ENCODE measurements at places on chromosomes 1 and 21.

DNA sequence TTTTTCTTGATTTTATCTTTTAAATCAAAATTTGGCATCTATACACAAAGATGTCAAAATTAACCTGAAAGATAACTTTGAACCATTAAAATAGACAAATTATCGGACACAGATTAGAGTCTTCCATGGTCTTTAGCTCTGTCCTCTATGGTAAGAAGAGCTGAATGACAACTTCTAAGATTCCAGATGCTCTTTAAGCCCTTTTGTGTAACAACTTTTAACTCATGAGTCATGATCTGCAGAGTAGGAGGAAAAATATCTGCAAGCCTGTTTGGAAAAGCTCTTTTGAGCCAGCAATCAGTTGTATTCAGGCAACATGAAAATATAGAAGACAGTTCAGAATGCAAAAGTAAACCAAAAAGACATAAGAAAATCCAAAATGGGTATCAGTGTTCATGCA is 37.8 kb downstream of the TTC13 start:
- DNase-seq: no peak

- DNase-seq: no peak
Observed at GRCh38 chr1:32619701-32620485, 30.5 kb downstream of the ZBTB8OS start.

GRCh38 chr1:245370905-245371581 is 216.3 kb downstream of the KIF26B start:
- DNase-seq: no peak

GRCh38 chr1:184146202-184146601 is 94.7 kb downstream of the TSEN15 start:
- DNase-seq: no peak

GRCh38 chr21:42127164-42128150 is 56.3 kb downstream of the UMODL1 start:
- DNase-seq: no peak

DNA sequence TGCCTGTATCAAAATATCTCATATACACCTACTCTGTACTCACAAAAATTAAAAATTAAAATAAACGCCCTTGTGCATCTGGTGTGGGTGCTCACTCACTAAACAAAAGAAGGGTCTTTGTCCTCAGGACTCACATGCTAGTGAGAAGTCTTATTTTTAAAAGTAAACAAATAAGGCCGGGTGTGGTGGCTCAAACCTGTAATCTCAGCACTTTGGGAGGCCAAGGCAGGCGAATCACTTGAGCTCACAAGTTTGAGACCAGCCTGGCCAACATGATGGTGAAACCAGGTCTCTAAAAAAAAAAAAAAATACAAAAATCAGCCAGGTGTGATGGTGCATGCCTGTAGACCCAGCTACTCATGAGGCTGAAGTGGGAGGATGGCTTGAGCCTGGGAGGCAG is 51.5 kb downstream of the BCAR3 start:
- DNase-seq: no peak

DNA sequence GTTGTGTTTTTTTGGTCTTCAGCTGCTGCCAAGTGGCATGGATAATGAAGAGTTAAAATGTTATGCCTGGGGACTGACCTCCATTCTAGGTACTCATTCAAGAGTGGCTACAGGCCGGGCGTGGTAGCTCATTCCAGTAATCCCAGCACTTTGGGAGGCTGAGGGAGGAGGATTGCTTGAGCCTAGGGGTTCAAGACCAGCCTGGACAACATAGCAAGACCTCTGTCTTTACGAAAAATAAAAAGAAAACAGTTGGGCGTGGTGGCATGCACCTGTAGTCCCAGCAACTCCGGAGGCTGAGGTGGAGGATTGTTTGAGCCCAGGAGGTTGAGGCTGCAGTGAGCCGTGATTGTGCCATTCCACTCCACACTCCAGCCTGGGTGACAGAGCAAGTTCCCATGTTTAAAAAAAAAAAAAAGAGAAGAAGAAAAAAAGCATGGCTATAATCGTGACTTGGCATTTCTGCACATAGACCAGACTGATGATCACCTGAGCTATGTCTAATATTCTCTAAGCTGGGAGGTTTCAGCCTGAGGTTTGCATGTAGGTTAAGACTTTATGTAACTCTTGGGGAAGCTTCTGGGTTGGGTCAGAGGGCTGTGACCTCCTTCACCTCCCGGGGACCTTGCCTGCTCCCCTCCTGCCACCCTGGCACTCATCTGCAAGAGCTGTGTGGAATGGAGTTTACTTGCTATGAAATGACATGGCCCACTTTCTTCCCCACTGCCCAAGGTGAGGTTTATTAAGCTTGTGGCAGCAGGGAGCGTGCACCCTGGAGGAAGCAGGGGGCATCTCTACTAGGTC is 51.3 kb downstream of the DHRS3 start:
- no peak for DNase-seq

GRCh38 chr1:7403265-7404045 is 367.6 kb upstream of the VAMP3 start:
- DNase-seq: no peak

GRCh38 chr21:33493756-33494155 is 2.2 kb upstream of the DNAJC28 start:
- no peak for DNase-seq

DNA sequence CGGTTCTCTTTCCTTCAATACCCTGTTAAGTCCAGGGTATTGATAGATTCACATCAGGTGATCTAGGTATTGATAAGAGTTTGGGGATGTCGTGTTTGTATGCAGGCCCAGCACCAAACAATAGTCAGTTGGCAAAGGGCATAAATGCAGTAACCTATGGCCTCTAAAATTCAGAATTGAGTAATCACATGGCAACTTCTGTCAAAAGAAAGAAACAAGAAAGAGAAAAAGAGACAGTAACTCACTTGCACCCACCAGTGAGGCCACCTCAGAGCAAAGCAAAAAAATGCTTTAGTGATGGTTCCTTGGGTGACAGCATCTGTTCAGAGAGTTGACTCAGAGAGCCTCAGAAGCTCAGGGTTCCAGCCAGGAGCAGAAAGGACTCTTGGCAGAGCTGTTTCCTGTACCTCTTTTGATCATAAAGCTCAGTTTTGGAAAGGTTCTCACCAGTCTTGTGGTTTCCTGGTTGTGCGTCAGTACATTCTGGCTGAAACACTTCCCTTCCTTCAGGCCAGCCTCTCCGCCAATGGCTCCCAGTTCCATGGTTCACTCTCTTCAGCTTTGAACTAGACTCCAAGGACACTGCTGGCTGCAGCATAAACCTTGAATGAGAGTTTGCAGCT is 70.1 kb upstream of the GORAB start:
- no peak for DNase-seq

DNA sequence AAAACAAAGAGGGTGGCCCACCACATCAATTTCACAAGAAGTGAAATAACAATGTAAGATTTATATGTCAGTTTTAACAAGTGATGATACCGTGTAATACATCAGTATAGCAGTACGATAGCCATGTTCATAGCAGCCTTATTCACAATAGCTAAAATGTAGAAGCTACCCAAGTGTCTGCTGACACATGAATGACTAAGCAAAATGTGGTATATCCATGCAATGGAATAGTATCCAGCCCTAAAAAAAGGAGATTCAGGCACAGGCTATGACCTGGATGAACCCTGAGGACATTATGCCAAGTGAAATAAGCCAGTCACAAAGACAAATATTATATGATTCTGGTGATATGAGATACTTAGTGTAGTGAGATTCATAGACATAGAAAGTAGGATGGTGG is 18.0 kb downstream of the KIF26B start:
- no peak for DNase-seq

DNA sequence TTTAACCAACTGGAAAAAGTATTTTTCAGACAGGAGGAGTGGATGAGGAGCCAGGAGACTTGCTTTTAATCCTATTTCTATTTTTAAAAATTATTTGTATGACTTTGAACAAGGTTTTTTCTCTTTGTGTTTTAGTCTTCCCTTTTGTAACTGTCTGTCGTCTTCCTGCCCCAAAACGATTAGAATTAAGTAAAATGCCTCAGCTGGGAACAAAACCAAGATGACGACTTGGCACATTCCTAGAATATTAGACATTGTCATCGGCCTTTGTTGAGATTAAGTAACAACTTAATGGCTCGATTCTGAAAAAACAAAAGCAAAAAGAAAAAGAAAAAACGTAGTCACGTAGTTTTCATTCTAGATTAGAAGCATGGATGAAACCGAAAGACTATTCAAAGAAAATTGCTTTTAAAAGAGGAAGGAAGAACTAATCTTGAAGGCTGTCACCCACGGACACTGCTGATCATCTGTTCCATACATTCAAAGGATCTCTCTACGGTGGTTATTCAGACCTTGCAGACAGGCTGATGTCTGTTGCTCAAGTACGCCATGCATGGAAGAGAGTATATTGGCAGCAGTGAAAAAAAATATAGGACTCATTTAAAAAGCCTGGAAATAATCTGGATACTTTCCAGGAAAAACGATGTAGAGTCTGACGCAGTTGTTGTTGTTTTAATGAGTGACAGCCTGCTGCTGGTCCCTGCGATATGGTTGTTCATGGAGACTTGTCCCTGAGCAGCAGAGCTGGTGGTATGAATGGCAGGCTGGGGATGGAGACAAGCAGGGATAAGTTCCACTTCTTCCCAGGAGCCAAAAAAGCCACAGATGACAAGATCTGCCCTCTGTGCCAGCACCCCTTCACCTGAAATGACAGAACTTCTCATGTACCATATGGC is 16.8 kb downstream of the GNG4 start:
- DNase-seq: no peak

DNA sequence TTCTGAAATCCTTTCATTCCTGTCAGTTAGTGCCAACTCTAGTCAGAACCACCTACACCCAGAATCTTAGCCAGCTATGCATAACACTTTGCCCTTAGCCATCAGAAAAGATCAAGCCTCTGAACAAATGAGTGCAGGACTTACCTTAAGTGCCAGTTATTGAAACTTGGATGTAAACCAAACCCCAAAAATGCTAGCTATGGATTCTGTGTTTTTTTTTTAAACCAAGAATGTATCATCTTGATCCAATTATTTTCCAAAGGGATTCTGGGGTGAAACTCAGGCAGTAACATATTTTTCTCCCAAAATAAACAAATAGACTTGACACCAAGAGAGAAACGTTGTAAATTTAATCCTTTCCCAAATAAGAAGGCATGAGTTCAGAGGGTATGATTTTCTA is 538.6 kb upstream of the ADAMTS5 start:
- DNase-seq: no peak

DNA sequence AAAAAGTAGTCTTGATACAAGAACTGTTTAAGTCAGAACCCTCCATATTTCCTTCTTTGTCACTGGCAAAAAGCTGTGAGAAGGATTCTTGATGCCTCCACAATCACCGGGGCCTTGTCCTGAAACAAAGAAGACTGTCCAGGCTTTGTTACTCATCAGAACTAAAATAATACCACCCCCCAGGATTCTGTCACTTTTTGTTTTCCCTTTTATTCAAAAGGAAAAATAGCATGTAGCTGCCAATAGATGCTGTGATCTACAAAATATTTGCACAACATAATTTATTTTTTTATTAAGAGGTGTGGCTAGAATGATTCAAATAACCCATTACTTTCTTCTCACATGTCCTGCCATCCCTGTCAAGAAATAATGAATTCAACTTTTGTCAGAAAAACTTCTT is 173.7 kb downstream of the LYPLAL1 start:
- no peak for DNase-seq

GRCh38 chr1:91244737-91245136 is 159.9 kb downstream of the HFM1 start:
- DNase-seq: no peak

DNA sequence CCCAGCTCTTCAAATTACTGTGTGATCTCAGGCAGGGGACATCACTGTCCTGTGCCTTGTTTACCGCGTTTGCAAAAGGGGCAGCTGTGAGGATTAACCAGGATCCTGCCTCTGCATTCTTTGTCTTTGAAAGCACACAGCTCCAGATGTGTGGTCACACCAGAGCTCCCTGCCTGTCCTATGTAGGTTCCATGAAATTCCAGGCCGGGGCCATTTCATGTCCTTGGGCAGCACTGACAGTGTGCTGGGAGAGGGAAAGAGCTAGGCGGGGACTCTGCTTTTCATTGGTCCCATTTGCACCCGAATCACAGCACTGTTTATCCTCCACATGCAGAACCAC is 42.2 kb upstream of the SELENON start:
- DNase-seq: no peak

DNA sequence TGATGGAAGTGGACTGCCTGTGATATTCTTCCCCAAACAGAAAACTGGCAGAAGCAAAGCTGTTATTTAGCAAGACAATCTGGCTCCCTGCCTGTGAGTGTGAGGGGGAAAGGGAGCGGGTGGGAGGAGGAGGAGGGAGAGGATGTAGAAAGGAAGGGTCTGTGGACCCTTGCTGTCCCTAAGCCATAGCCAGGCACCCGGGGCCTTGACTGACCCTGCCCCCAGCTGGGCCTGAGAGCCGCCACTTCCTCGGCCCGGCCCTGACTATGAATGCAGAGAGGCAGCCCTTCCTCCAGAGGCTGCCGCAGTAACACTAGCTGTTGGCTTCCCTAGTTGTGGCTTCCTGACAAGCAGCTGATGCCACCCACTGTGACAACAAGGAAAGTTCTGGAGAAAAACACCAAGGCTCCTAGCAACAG is 13.9 kb downstream of the PLA2G2F start:
- DNase-seq: no peak

Data from stimulated activated CD4-positive, alpha-beta T cell treated with anti-CD3 and anti-CD28 coated beads, Interleukin-1b, Interleukin-23, amount 100 ng/mL, for 4 hours (primary cell).